ENCODE measurements at places on chromosomes 12 and 14. TPM values are rescaled to one million over a fixed set of nuclear protein-coding genes. Genes with fewer than 3 reads are reported as not detected.
A peak's percentile ranks its signal among the peaks of the same experiment; 100 is the strongest.

DNA sequence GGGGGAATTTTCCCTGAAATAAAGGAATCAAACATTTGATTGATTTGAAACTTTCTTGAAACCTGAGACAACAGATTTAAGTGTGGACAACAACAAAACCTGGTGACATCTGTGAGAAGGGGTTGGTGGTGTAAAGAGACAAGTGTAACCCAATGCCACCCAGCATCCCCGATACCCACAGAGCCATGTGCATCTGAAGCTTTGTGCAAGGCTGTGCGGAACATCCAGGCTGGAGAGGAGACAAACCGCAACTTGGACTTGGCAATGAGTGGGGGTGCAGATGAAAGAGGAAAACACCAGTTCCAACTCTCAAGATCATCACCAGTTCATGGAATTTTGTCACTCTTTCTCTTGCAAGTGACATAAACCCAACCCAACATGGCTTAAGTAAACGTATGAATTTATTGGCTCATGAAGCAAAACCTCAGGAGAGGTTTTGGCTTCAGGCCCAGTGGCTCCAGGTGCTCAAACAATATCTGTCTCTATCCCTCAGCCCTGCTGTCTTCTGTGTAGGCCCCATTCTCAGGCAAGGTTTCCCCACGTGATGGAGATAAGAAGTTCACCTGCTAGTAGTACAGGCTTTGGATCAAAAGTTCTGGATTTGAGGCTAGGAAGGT is 55.2 kb upstream of the NTF3 start:
- H3K4me1 ChIP-seq, result peaks cover 13% of the 10 kb centered on the region
- no peak overlapping the region for H3K27ac ChIP-seq
- no peak overlapping the region for H3K4me3 ChIP-seq
- no peak for DNase-seq
- no peaks in the 10 kb centered on the region for H3K27me3 ChIP-seq

The ITGA7 gene
- total RNA-seq, result 588 TPM

- no peak overlapping the region for H3K4me3 ChIP-seq
- DNase-seq, result no peak
- no peaks in the 10 kb centered on the region for H3K27me3 ChIP-seq
- H3K4me1 ChIP-seq, result no peaks in the 10 kb centered on the region
- H3K27ac ChIP-seq, result no peak overlapping the region
- H3K36me3 ChIP-seq, result no peaks in the 10 kb centered on the region
These were observed 82.4 kb downstream of the SLC25A21 start for GRCh38 chr14:37090026-37090425.

DNA sequence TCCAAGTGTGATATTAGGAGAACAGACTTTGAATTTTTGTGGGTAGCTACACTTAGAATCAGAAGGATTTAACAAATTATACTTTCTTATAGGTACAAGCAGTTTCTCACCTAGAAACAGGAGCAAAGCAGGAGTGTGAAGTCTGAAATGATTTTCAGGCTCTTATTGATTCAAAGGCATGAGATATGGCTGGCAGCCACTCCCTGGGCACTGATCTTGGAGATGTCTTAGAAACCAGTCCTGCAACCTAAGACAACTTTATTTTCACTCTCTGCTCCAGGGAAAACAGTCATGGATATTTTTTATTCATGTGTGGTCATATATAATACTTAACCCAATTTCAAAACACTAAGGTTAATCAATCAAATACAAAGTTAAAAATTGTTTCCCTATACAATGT is 254.9 kb upstream of the TMEM132C start:
- no peak overlapping the region for H3K27ac ChIP-seq
- no peaks in the 10 kb centered on the region for H3K36me3 ChIP-seq
- no peaks in the 10 kb centered on the region for H3K27me3 ChIP-seq
- H3K4me3 ChIP-seq, result no peak overlapping the region
- DNase-seq, result no peak

- H3K36me3 ChIP-seq, result no peaks in the 10 kb centered on the region
- peak overlapping the region; percentile 83 for H3K27ac ChIP-seq
- DNase-seq, result no peak
- H3K4me3 ChIP-seq, result peak overlapping the region; percentile 89
- H3K4me1 ChIP-seq, result peaks cover 40% of the 10 kb centered on the region
These were observed 790 bp downstream of the NEDD1 start for GRCh38 chr12:96907671-96908422.

The GPR137C gene
- total RNA-seq, result 0.71 TPM

DNA sequence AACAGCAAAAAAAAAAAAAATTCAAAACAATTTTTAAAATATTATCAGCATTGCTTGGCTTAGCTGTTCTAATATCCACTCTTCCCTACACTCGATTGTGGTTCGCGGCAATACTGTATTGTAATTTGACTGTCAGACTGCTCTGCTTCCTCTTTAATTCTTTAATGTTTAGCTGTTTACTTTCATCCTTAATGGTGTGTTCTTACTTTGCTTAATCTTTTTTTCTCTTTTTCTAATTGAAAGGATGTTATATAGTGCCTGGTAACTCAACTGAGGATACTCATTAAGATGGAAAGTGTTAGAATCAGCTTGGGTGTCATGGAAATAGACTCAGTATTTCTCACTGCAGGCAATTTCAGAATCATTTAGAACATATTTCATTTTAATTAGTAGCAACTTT is 2.0 kb downstream of the ANO4 start:
- DNase-seq, result no peak
- peaks cover 27% of the 10 kb centered on the region for H3K4me1 ChIP-seq
- no peaks in the 10 kb centered on the region for H3K36me3 ChIP-seq
- H3K27ac ChIP-seq, result no peak overlapping the region

- no peak overlapping the region for H3K4me3 ChIP-seq
- H3K36me3 ChIP-seq, result no peaks in the 10 kb centered on the region
- DNase-seq, result no peak
- H3K27me3 ChIP-seq, result peaks cover 3% of the 10 kb centered on the region
- no peaks in the 10 kb centered on the region for H3K4me1 ChIP-seq
- H3K27ac ChIP-seq, result no peak overlapping the region
These were observed 766.7 kb upstream of the TBX3 start for GRCh38 chr12:115450710-115451109.

GRCh38 chr12:4958697-4959375 is 49.1 kb downstream of the KCNA1 start:
- no peak overlapping the region for H3K4me3 ChIP-seq
- H3K4me1 ChIP-seq, result peaks cover 24% of the 10 kb centered on the region

- no peaks in the 10 kb centered on the region for H3K4me1 ChIP-seq
- no peaks in the 10 kb centered on the region for H3K27me3 ChIP-seq
These were observed 202.1 kb downstream of the FLRT2 start for GRCh38 chr14:85732031-85732430.

The KRT71 gene
- total RNA-seq, result not detected

The AMN gene
- total RNA-seq, result not detected

The NXPH4 gene
- total RNA-seq, result not detected

The MORN3 gene
- not detected for total RNA-seq

The LIN52 gene
- 10.0 TPM for total RNA-seq

GRCh38 chr12:128474916-128475315 is 207.9 kb downstream of the TMEM132C start:
- no peak for DNase-seq
- H3K4me3 ChIP-seq, result no peak overlapping the region
- H3K27ac ChIP-seq, result no peak overlapping the region
- no peaks in the 10 kb centered on the region for H3K4me1 ChIP-seq
- H3K27me3 ChIP-seq, result no peaks in the 10 kb centered on the region
- no peaks in the 10 kb centered on the region for H3K36me3 ChIP-seq

Data from sigmoid colon (tissue), 7 donors.